ENCODE measurements at places on chromosomes 12 and 14. TPM values are rescaled to one million over a fixed set of nuclear protein-coding genes. Genes with fewer than 3 reads are reported as not detected.
A peak's percentile ranks its signal among the peaks of the same experiment; 100 is the strongest.

The PPP1R36 gene
- 0.33 TPM for total RNA-seq

The IFNG-AS1 gene
- not detected for total RNA-seq

The MDM2 gene
- total RNA-seq: 233 TPM

- H3K4me1 ChIP-seq: peaks cover 4% of the 10 kb centered on the region
- peaks cover 5% of the 10 kb centered on the region for H3K36me3 ChIP-seq
- H3K4me3 ChIP-seq: no peak overlapping the region
- no peaks in the 10 kb centered on the region for H3K27me3 ChIP-seq
- H3K27ac ChIP-seq: peak overlapping the region; percentile 10
Observed at GRCh38 chr12:31861360-31861759, 97.9 kb upstream of the RESF1 start.

- H3K27ac ChIP-seq: no peak within 1 kb of the TSS
- no peaks in the 10 kb centered on the region for H3K4me1 ChIP-seq
- peak; percentile 82 for DNase-seq
- H3K4me3 ChIP-seq: peak within 1 kb of the TSS; percentile 59
- H3K36me3 ChIP-seq: no peaks in the 10 kb centered on the region
Observed at GRCh38 chr14:74955229-74956026, at the start of gene PGF. TSS of gene PGF (minus strand) at chr14:74955597. CDS start at chr14:74955242, 355 bp downstream.

The KSR2 gene
- total RNA-seq: 0.02 TPM
